Activated naive CD8-positive, alpha-beta T cell treated with anti-CD3 and anti-CD28 coated beads for 36 hours (primary cell): ENCODE measurements at places on chromosomes 11 and 22. TPM values are rescaled to one million over a fixed set of nuclear protein-coding genes. Genes with fewer than 3 reads are reported as not detected.

Gene YPEL1
- total RNA-seq: 0.72 TPM

Gene AMOTL1
- 1.0 TPM for total RNA-seq

Gene NCF4
- total RNA-seq: 2.5 TPM

Gene RIC8A
- total RNA-seq: 111 TPM

Gene GAL3ST3
- 0.95 TPM for total RNA-seq

Gene SMTNL1
- total RNA-seq: not detected

Gene PNPLA3
- total RNA-seq: 0.39 TPM

Gene OSM
- 47.9 TPM for total RNA-seq

Gene SCGB2A2
- not detected for total RNA-seq
